Activated CD4-positive, alpha-beta T cell treated with anti-CD3 and anti-CD28 coated beads, Interleukin-2, amount 50 U/mL, for 16 hours (primary cell): ENCODE measurements at places on chromosomes 4 and X.

DNA sequence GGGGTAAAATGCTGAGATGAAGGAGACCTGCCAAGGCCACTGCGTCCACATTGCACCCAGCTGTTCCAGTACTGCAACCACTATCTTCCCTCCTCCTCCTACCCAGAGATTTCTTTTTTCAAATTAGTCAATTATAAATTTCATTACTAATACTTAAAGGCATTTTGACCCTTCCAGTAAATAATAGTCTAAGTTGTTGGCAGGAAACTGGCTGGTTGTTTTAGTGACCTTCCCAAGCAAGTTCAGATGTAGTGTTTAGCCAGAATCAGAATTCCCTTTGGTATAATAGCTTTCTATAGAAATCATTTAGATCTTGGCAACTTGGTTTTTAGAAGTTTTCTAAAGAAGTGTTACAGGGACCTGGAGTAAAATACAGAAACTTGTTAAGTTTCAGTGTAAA, 66.0 kb downstream of the AASDH start:
- DNase-seq: no peak

- no peak for DNase-seq
These were observed at the start of gene NKX6-1 for GRCh38 chr4:84498935-84499623. Gene NKX6-1, minus strand, starts transcription at chr4:84499292. Its CDS starts 1,064 bp downstream, at chr4:84498228.

GRCh38 chr4:156495091-156495490, 476.5 kb downstream of the PDGFC start:
- no peak for DNase-seq

DNA sequence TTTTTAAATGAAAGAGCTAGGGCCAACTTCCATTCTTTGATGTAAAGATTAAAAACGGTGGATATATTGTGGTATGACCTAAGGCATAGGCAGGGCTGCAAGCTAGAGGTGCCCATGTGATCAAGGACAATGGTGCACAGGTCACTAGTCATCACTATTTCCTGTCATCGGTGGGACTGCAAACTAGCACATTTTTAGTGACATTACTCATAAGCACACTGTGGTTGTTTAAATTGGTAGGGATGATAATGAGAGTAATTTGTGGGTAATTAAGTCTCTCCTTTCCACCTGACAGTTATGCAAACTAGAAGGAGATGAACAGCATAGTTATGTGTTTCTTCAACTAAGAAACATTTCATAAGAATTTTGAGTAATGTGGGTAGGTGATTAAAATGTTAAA, 85.4 kb downstream of the GPRIN3 start:
- peak; percentile 67 for DNase-seq

DNA sequence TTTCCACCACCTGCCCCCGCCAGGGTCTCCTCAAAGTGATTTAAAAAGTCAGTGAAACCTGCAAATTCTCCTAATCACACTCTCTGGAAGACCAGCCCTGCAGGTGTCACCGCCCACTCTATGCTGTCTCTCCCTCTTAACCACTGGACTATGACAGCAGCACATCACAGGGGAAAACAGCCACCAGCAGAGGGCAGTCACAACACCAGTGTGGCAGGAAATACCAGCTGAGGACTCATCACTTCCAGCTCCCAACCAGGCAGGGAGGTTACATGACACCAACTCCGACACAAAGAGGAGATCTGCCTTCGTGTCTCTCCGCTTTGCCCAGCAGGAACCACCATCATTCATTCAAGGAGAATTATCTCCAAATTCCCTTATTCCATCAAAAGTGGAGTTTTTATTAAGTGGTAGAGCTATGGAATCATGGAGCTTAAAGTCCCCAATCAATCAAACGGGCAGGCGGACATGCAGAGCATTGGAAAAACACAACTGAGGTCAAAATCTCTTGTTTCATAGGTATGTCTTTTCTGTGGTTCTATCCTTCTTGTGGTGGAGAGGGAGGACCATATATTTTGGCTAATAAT, 91.3 kb downstream of the NSUN7 start:
- peak; percentile 79 for DNase-seq

DNA sequence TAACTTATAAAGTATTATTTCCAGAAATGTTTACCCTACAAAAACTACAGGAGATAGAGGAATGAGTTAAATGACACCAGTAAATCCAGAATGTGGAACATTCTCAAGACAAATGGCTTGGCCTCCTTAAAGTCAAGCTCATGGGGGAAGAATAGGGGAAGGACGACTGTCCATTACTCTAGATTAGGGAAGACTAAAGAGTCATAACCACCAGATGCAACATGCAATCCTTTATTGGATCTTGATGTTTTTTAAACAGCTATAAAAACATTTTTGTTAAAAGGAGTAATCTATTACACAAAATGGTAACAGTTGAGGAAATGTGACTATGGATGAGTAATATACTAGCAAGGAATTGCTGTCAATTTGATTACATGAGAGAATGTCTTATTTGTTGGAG, 11.1 kb downstream of the ACOT9 start:
- DNase-seq: no peak

DNA sequence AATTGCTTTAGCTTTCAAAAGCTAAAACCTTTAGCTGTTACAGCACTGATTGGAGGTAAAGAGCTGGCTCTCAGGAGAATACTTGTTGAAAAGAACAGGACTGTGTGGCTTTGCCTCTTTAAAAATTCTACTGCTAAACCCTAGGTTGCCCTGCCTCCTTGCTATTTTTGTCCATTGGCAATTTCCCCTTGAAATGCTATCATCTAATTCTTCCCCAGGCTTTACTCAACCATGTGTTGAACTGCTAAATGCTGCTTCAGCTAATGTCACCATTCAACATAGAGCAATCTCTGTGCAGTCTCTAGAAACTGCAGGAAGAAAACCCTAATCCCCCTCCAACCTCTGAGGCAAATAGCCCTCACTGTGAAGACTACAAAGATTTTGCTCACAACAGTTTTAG, 203.7 kb upstream of the ARX start:
- no peak for DNase-seq

DNA sequence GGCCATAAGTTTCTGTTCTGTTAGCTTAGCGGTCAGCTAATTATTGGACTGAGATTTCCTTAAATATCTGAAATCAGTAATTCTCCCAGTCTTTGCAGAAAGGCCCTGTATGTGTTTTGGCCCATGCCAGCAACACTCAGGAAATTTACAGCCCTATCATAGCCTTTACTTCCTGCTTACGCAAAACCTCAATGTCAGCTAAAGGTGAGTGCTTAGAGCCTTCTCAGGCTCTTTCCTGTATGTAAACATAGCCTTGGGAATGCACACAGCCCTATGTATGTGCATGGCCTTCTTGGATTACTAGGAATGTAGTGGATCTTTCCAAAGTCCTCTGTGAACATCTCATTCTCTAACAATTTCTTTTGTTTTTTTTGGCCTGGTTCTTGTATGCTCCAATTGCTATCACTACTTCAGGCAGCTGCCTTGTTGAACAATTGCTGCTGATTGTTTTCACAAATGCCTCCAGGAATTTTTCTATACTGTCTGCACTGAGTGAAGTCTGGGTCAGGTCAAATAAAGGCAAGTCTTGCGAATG, 200.0 kb downstream of the PPP1R2C start:
- DNase-seq: no peak

DNA sequence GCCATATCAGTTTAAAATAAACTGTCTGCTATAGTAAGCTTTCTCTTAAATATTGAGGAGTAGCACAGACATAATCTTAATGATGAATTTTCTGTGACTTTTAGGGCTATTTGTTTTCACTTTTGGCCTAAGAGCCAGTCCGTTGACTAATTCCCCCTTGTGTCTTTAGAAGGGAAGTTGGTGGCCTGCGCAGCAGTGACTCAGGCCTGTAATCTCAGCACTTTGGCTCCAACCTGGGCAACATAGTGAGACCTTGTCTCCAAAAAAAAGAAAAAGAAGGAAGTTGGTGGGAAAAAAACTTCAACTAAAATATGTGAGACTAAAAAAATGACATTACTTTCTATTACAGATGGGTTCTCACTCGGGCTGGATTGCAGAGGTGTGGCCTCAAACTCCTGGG, 3.4 kb downstream of the NCAPG start:
- no peak for DNase-seq
